ENCODE measurements at places on chromosomes 3 and 15.

DNA sequence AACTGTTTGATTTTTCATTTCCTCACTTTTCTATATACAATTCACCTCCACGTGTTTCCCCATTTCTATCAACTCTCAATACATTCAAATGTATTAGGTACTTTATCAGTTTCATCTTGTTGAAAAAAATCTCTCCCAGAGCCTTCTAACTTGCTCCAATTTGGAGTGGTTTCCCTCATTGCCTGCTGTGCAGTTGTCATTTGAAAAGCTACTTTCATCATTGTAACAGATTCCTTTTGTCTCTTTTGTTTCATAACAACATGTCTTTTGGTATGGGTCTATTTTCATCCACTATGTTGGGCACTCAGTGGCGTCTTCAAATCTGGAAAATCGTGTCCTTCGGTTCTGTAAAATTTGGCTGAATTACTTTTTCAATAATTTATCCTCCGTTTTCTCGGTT, 75.0 kb downstream of the NR2E3 start:
- DNase-seq, result no peak

GRCh38 chr15:31453558-31454318, 127.1 kb downstream of the KLF13 start:
- DNase-seq, result no peak

DNA sequence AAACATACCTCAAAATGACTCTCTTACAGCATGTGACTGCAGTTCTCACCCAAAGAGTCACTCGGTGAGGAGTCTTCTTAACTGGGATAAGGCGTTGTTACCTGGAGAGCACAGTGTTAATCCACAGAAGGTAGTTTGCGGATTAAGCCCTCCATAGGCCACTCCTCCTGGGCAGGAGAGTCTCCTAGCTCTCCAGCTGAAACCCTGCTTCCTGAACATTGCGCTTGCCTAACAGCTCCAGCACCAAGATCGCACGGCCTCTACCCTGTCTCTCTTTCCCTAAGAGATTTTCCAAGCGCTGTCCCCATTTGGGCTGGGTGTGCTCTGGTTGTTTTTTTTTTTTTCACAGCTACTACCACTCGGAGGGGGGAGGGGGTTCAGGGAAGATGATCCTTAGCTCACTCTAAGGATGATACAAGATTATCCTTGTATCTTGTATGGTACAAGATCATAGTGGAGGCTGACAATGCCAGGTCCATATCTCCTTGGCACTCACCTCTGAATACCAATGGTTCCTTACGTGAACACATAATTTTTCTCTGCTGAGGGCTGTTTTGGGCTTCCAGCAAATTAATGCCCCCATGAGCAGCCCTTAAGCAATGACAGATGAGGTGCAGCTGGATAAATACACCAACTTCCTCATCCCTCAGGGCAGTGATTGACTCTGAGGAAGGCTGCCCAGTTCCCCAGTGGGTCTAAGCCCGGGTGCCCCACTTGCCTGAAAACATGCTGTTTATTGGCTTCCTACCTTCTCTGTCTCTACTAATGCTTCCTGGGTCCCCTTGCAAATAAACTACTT, 185.2 kb upstream of the TSC22D2 start:
- DNase-seq, result peak; percentile 30

- peak; percentile 68 for DNase-seq
Measured at GRCh38 chr15:29677871-29678461, 144.3 kb downstream of the TJP1 start.

DNA sequence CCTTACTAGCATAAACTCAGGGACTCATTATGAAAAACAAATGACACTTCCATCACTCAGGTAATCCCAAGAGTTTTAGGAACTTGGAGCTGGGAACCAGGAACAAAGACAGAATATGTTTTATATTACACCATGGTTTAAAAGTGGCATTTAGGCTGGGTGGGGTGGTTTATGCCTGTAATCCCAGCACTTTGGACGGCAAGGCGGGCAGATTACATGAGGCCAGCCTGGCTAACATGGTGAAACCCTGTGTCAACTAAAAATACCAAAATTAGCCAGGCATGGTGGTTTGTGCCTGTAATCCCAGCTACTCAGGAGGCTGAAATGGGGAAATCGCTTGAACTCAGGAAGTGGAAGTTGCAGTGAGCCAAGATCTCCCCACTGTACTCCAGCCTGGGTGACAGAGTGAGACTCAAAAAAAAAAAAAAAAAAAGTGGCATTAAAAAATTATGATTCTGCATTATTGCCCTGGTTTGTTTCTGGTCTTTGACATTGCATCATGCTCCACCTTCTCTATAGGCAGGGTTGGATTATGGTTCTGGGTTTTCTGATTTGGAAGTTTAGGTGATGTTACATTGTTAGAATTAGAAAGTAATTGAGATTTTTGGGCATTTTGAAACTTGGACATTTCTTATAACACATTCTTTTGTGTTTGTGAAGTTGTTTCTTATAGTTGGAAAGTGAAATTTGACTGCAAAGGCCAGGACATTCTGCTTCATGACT, 19.0 kb downstream of the SQOR start:
- no peak for DNase-seq

DNA sequence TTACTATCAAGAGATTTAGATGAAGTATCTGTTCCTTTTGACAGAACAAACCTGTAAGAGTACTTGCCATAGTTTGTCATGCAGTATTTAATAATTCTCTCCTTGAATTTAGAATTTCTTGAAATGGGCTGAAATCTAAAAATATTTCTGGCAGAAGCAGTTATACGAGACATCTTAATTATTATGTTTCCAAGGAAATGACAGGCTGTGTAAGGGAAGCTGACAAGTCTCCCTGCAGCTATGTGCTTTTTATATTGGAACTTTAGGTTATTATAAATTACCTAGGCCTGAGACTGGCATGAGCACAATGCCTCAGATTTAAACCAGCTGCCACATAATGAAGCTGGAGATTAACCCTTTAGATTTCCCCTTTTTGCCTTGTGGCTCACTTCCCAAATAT, 365.0 kb upstream of the EPHA6 start:
- DNase-seq, result no peak

GRCh38 chr3:156816091-156816793, 9.9 kb upstream of the LEKR1 start:
- DNase-seq, result no peak

GRCh38 chr3:80770106-80771074, 991.1 kb downstream of the GBE1 start:
- DNase-seq, result no peak

DNA sequence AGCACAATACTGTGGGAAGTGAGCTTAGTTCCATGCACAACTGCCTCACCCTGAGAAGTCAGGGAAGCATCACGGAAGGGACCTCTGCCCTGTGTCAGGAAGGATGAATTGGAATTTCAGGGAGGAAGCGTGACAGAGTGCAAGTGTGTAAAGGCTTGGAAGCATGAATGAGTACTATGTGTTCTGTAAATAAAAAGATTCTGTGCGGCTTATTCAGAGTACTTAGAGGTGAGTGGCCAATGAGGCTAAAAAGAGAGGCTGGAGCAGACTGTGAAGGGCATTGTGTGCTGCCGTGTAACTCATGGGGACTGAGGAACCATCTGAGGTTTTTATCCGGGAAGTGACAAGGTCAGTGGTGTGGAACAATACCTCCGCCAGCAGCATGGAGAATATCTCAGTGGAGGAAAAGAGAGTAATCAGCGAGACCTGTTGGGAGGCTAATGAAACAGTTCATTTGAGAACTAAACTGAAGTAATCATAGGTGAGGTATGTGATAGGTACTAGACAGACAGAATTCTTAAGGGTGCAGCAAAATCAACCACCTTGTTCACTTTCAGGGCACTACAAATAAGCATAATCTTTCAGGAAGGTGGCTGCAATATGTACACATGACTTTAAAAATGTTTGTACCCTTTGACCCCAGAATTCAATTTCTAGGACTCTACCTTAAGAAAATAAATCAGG, 64.9 kb upstream of the SPRED1 start:
- DNase-seq, result no peak

DNA sequence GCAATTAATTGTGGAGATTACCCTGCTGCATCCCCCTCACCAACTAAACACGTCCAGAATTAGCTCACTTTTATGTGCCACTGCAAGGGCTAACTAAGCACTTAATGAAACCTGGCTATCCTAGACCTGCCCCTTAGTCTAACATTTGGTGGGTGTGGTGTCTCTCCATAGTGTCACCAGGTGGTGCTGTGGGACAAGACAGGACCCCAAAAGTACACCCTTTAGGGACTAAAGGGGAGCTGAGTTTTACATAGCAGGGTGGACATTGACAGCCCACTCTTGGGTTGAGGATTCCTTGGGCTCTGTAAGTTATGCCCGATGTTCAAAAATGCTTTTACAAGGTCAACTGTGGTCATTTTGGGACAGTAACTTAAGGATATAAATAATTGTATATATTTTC, 5.7 kb downstream of the DUT start:
- no peak for DNase-seq

DNA sequence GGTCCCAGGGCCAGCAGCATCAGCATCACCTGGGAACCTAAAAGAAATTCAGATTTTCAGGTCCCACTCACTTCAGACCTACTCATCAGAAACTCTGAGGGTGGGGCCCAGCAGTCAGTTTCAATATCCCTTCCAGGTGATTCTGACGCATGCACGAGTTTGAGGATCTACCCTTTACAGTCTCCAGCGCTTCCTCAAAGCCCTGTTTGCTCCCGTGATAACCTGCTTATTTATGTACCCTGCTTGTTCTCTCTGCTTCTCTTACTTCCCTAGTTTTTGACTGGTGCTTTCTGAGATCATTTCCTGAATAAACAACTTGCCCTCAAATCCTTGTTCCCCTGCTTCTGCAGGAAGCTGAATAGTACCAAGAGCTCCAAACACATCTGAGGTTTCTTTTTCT, 245.3 kb downstream of the ZNF621 start:
- no peak for DNase-seq

- no peak for DNase-seq
Measured at GRCh38 chr15:87843312-87843711, 413.2 kb downstream of the NTRK3 start.

GRCh38 chr3:79253704-79254103, 514.1 kb downstream of the ROBO1 start:
- no peak for DNase-seq

- no peak for DNase-seq
Measured at GRCh38 chr3:186950402-186951093, 20.2 kb downstream of the ST6GAL1 start.

DNA sequence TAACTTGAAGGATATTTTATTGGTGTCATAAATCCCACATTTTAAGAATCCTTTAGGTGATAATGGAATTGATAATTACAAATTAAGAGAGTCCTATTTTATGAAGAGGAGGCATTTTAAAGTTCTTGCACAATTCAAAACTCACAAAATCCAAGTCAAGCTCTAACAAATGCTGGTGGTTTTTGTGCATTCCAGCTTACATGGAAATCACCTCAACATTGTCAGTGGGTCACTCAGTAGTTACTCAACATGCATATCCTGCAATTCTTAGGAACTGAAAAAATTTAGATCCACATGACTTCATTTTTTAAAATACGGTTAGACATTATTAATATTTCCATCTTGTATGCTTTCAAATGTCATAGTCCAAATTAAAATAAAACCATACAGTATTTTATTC, 487.2 kb downstream of the CNTN3 start:
- DNase-seq, result no peak

- DNase-seq, result no peak
Measured at GRCh38 chr15:62257996-62258521, 93.0 kb upstream of the C2CD4B start.

DNA sequence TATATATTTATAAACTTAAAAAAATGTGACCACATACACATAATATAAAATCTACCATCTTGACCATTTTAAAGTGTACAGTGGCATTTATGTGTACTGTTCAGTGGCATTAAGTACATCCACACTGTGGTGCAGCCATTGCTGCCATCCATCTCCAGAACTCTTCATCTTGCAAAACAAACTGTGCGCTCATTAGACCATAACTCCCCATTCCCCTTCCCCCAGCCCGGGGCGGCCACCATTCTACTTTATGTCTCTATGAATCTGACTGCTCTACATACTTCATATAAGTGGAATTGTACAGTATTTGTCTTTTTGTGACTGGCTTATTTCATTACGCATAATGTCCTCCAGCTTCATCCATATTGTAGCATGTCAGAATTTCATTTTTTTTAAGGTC, 47.8 kb downstream of the CTXND1 start:
- DNase-seq, result no peak

DNA sequence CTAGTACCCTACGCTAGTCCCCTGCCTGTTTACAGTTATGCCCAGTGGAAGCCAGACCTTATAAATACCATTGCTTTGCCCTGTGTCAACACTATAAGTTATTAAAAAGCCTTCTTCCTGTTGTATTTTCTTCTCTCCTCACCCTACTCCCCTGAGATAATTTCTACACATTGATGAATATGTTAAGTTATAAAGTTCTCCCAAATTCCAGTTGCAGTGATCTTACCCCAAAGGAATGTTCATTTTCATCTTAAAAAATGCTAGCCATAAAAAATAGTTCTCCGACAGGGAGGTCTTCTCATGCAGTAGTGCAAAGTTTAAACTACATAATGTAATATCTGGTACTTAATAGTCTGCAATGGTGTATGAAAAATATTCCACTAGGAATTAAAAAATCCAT, 58.6 kb downstream of the MAP2K5 start:
- no peak for DNase-seq

DNA sequence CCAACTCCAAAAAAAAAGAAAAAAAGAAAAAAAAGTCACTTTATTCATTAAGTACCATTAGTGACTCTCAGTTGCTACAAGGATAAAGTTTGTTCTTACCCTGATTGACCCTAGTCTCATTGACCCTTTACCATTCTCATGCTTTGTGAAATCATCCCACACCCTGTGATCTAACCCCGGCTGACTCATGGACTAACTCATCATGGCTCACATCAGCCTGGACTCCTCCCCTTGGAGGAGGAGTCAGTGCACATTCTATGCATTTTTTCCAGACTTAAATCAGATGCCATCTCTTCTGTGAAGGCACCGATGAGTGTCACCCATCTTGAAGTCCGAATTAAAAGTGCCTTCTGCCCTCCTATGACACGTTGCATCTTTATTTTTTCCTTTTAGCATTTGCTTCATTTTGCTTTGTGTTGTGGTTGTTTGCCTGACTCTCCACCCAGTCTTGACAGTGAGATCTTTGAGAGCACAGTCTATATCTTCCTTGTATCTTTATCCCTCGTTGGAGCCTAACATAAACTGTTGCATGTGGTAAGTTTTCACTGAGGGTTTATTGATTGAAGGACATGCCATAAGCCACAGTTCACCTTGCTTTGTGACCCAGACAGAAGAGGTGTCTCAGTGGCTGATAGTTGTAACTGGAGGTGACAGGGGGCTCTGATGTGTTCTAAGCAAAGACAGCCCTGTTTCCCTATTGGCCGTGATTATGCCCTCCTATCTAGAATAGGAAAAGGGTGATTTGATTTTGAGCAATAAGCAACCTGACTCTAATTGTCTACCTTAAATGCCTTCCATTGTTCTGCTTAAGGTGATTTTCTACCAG, 72.1 kb downstream of the IL1RAP start:
- DNase-seq, result no peak

DNA sequence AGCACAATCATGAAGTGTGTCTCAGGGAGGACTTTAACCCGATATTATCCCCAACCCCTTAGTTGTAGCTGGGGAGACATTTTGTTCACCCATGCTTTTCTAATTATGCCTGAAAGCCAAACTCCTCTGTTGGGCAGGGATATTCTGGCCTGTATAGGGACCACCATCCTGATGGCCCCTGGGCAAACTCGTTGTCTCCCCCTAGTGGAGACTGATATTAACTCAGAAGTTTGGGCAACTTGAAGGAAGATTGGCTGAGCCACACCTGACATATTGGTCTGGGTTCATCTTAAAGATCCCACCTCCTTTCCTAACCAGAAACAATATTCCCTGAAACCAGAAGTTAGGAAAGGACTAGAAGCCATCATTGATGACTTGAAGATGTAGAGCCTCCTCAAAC, 42.3 kb downstream of the TM4SF18 start:
- no peak for DNase-seq

- DNase-seq, result no peak
Measured at GRCh38 chr3:192812743-192813383, 85.5 kb upstream of the FGF12 start.
